ENCODE measurements at places on chromosomes 12 and 14.

- DNase-seq, result no peak
Observed at GRCh38 chr14:31660191-31660590, 99.0 kb downstream of the NUBPL start.

GRCh38 chr12:1310653-1311052 lies 283.7 kb downstream of the FBXL14 start:
- DNase-seq, result no peak

DNA sequence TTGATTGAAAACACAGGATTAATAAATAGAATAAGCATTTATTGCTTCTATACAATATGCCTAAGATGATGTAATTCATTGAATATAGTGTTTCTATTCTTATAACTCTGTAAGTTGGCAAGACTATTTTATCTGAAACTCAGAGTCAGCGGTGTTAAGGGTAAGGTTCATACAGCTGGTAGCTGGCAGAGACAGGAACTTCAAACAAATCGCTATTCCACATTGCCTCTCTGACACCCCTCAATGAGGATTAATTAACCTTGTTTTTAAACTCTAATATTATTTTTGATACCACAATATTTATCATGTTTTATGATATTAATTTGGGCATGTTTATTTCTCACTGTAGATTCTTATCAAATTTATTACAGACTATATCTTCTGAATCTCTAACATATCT lies 323.4 kb downstream of the ACSS3 start:
- DNase-seq, result no peak

- no peak for DNase-seq
Observed at GRCh38 chr12:14853961-14854360, 10.6 kb upstream of the ART4 start.

- peak; percentile 6 for DNase-seq
Observed at GRCh38 chr12:111066744-111067437, 146.5 kb upstream of the MYL2 start.

DNA sequence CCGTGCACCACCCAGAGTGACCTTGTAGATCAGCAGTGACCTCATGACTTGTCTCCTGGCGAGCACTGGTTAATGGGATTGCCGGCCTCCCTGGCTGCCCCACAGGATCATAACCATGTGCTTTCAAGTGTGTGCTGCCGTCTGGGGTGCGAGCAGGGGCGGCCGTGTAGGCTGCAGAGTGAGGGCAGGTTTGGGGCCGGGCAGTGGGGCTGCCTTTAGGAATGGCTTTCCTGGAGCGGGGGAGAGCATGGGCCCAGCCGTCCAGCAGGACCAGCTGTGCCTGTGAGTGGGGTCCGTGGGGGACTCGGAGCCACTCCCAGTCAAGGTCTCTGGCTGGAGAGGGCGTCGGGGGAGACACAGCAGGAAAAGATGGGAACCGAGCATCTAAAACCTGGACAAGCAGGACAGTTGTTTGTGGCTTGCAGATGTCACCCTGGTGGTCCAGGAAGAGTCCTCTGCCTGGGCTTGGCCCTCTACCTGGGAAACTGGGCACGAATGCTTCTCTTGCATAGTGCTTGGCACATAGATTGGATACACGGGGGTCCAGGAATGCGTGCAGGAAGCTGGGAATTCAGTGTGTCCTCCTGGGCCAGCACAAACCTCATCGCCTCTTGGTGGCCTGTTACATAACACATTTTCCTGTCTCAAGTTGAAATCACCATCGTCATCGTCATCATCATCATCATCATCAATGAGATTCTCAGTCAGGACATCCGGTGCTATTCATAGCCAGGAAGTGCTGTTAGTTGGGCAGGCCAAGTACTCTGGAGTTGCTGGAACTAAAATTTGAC lies 96.0 kb downstream of the ADGRD1 start:
- DNase-seq, result no peak

DNA sequence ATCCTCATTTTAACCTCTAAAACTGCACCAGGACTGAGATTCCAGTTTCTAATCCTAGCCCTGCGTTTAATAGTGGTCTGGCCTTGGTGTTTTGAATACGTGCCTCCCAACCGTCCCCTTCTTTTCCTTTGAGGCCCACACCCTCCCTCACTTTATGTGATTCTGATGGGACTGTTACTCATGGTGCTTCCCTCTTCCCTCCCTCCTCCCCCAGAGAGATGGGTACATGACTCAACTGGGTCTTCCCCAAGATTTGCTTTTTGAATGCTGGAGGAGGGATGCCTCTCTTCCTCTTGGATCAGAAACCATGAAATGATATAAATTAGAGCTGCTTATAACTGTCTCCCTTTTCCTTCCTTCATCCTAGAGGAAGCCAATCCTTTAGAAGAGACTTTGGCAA lies 8.2 kb upstream of the PPP2R5E start:
- peak; percentile 9 for DNase-seq

DNA sequence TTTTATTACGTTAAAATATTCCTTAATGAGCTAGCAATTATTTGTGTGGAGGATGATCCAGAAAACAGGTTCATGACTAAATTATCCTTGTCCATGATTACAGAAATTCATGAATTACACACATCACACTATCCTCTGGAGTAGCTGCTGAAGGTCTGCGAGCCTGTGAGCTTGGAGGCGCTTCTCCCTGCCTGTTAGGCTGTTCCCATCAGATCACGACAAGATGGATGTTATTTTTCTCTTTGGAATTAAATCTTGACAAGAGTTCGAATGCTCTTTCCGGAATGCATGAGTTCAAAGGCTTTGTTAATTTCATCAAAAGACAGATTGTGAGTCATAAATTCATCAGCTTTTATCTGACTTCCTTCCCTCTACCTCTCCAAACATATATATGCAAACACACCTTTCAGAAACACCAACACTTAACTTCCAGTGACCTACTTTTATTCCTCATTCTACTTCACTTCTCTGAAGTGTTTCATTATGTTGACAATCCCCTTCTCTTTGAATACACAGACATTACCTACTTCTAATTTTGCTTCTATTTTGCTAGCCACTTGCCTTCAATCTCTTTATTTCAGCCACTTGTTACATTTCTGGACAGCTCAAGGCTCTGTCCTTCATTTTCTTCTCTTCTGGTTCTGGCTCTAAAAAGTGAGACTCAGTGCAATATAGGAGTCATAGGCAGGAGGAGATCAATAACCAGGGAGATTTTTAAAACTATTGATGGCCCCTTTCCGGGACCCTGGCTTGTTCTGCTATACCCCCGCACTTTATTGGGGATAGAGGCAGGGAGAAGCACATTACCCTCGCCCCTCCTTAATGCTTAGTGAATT lies 274.6 kb downstream of the BTG1 start:
- DNase-seq, result no peak

GRCh38 chr12:53365245-53365904 lies 14.6 kb upstream of the SP1 start:
- peak; percentile 71 for DNase-seq

- no peak for DNase-seq
Observed at GRCh38 chr14:94427016-94427613, 25.5 kb downstream of the SERPINA11 start.

- DNase-seq, result peak; percentile 33
Observed at GRCh38 chr12:50647479-50647878, 116.4 kb upstream of the ATF1 start.

DNA sequence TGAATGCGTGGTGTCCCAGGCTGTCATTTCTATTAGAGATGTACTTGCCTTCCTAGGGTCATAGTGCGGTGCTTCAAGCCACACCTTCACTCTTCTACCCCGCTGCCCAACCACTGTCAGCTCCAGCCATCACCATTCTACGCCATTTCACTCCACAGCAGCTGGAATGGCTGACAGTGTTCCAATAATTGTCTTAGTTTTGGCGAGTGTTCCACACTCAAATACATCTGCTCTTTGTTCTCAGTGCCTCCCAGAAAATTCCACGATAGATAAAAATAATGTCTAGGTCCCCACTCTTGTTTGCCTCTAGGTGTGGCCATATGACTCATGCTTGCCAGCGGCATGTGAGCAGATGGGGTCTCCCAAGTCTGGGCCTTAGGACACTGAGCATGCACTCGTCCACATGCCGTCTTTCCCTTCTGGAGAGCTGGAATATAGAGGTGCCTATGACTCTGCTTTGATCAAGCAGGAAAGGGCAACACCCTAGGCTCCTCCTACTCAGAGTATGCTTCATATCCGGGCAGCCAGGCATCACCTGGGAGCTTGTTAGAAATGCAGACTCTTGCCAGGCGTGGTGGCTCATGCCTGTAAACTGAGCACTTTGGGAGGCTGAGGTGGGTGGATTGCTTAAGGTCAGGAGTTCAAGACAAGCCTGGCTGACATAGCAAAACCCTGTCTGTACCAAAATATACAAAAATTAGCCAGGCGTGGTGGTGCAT lies 163.0 kb downstream of the BRMS1L start:
- no peak for DNase-seq

DNA sequence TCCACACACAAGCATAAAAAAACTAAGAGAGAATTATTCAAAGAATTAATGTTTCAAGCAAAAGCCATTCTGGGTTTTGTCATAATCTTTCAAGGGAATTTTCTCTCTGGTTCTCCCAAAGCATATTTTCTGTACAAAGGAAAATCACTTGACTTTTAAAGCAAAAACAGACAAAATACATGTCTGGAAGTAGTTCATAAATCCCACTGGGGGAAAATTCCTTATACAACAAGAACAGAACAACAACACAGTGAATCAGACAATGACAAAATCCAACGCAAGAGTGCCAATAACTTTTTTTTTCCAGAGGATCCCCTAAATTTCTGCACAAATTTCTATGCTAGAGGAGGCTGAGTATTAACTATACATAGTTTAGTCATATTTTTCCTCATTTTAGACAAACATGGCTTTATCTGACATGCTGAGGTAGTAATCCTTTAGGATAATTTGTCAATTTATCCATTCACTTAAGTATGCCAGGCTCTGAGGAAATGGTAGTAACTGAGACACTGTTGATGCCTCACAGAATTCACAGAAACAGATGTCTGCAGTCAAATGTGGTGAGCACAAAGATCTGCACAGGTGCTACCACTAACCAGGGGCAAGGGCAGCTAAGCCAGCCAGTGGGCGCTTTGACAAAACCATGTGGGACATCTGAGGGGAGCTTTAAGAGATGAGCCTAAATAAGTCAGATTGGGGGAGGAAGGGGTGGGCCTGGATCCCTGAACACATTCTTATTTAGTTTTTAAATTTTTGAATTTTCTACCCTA lies 38.0 kb downstream of the GRIP1 start:
- no peak for DNase-seq

DNA sequence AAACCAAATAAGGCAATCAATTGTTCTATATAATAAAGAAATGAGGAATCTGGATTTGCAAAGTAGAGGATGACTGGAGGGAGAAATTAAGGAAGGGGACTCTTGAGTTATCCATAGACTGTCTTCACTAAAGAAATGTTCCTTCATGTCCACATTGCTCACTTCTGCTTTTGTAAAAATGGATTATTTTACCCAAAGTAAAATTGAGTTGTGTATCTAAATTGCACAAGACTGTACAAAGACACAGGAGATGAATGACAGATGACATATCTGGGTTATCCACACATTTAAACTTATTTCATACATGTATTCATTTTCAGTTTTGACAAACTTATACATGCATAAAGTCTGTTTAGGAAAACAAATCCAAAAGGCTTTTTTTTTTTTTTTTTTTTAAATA lies 11.3 kb downstream of the ATP2B1 start:
- DNase-seq, result no peak

DNA sequence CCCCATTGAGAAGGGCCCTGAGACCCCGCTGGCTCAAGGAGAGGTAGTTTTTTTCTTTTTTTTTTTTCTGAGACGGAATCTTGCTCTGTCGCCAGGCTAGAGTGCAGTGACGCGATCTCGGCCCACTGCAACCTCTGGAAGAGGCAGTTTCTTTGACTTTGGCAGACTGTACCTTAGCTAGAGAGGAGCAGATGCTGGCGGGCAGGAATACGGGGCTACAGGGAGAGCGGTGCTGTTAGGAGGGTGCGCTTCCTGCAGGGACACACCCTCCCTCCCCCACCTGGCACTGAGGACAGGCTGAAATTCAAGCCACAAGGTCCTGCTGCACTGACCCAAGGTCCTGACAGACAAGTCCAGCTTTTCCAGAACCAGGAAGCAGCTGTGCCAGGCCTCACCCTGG lies 32.2 kb upstream of the NUDT14 start:
- DNase-seq, result no peak

GRCh38 chr12:55686366-55687010 lies 21.2 kb downstream of the ITGA7 start:
- no peak for DNase-seq

DNA sequence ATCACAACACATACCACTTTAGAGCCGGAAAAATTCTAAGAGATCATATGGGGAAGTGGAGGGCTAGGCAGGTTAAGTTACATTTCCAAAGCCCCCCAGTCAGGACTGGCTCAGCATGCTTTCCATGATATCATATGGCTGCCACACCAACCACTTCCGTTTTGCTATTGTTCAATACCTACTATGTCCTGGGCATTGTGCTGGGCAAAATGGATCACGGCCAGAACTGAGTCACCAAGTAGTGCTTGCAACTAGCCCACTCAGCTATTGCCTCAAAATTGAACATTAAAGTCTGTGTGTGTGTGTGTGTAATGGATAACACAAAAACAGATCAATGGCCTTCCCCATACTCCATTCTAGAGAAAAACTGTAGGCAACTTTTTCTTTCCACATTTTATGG lies 22.7 kb downstream of the WIF1 start:
- peak; percentile 34 for DNase-seq

DNA sequence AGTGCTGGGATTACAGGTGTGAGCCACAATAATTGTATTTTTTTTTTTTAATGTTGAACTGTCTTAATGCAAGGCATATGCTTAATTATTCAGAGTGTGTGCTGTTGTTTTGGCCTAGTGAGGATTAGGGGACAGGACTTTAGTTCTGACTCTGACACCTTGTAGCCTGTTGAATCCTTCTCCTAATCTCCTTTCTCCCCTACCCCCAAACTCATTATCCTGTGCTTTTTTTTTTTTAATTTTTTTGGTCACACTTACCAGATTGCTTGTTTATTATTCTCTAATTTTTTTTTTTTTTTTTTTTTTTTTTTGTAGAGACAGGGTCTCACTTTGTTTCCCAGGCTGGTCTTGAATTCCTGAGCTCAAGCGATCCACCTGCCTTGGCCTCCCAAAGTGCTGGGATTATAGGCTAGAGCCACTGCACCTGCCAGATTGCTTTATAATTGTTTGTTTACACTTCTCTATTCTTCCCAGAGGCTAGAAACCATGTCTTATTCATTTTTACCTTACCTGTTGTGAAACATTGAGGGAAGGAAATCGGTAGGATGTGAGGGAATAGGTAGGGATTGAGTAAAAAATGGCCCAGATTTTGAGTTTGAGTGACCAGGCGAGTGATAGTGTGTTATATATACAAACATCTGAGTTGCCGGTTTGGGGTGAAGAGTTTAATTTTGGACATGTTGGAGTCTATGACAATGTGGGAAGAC lies 32.2 kb downstream of the DIP2B start:
- no peak for DNase-seq

- DNase-seq, result no peak
Observed at GRCh38 chr14:104879983-104880565, 15.0 kb downstream of the CEP170B start.

Data from cardiac fibroblast (primary cell).